ENCODE measurements at places on chromosomes 2 and 18.

DNA sequence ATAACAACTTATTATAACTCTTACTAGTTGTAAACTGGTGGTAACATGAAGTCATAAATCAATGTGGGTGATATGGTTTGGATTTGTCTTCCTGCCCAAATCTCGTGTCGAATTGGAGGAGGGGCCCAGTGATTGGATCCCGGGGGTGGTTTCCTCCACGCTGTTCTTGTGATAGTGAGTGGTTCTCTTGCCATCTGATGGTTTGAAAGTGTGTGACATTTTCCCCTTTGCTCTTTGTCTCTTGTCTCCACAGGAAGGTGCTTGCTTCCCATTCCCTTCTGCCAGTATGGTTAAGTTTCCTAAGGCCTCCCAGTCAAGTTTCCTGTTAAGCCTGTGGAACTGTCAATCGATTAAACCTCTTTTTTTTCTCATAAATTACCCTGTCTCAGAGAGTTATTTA, 321.6 kb downstream of the DSEL start:
- DNase-seq: no peak

- DNase-seq: no peak
These were observed 215.7 kb downstream of the MCFD2 start for GRCh38 chr2:46699934-46700256.

- DNase-seq: no peak
These were observed 154.9 kb upstream of the KYNU start for GRCh38 chr2:142722569-142722968.

DNA sequence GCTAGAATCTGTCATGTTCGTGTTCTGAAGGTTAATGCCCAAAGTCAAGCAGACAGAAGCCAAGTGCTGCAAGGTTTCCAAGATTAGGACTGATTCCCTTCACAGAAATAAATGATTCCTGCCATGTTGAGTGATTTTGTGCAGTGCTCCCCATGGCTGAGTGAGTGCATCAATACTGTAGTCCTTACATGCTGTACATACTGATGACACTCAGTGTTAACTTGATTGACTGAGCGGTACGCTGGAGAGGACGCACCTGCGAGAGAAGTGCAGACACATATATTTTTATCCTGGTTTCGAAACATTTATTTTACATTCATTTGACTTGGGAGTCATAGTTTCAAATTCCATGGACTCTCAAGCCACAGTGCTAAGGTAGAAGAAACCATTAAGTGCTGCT, 92.0 kb downstream of the ASXL3 start:
- no peak for DNase-seq

DNA sequence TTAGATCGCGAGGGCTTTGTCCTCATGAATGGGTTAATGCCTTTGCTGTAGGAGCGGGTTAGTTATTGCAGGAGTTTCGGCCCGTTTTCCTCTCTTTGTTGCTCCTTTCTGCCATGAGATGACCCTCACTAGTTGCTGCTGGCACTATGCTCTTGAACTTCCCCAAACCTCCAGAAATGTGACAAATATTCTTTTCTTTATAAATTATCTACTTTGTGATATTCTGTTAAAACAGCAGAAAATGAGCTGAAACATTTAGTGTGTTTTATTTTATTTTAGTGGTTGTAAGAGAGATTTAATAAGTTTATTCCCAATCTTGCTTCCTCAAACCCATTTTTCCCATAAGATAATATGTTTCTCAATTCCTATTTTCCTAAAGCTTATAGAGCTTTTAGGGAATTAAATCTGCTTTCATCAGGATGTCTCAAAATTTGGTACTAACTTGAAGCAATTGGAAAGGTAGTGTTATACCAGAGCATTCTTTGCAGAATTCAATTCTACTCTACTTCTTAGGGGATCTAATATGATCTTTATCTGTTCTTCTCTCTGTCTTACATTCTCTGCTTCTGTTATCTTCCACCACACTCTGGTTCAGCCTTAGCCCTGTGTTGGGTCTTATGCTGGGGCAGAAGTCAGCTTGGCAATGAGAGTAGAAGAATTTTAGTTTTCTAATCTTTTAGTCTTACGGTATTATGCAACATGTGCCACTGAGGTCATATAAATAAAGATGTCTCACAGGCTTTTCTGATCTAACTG, 23.1 kb downstream of the DDX1 start:
- DNase-seq: no peak

- DNase-seq: no peak
These were observed 198.2 kb downstream of the NCKAP5 start for GRCh38 chr2:133369901-133370658.
